CD4-positive, alpha-beta T cell treated with Interleukin-6 for 4 hours (primary cell): ENCODE measurements at places on chromosomes 7 and 10.

- DNase-seq = no peak
Measured at GRCh38 chr7:9978106-9979064, 995.3 kb upstream of the PHF14 start.

DNA sequence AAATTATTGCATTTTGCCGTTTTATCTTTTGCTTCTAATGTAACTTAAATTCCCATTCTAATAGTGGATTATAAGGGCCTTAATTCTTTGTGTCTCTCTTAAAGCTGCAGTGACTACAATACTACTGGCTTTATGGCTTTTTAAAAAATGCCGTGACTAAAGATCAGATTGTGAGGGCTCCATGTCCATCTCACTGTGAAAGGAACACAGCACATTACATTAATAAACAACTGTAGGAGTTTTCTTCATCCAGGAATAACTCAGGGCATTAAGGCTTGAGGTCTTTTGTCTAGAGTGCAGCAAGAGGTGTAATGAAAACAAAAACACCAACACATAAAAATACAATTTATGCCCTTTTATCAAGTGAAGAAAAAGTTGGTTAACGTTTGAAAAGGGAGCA, 205.3 kb downstream of the SKAP2 start:
- DNase-seq = no peak

GRCh38 chr7:137772316-137772715, 74.5 kb downstream of the DGKI start:
- DNase-seq = no peak

- no peak for DNase-seq
Measured at GRCh38 chr7:84040355-84040754, 154.2 kb downstream of the SEMA3A start.

GRCh38 chr10:35895331-35895730, 253.2 kb upstream of the FZD8 start:
- no peak for DNase-seq

DNA sequence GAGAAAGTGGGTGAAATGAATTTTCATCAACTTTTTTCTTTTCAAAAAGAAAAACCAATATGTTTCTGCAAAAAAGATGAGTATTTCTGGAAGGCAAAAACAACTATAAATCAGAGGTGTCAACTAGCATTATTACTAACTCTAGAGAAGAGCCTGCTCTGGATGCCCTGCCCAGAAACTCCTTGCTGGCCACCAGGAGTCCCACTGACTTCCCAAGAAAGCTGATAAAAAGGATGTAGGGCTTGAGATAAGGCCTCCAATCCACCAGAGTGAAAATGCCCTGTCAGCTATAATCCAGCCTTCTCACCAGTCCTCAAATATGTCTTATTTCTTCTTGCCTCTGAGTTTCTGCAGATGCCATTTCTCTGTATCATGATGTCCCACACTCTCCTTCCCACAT, 16.7 kb upstream of the FZD1 start:
- DNase-seq = no peak

DNA sequence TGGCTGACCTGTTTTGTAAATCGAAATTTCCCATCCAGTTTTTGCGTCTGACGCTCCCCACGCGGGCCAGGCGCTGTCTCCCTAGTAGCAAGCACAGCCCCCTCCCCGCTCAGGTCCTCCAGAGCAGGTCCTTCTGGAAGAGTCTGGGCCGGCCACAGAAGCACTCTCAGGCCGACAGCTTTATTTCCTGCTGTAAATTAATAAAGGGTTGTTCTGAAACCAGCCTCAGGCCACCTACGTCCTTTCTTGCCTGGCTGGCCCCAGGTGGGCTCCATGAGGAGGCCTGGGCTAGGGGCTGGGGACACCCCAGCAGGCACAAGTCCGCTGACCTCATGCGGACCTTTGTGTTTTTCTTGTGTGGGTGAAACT, 35.2 kb downstream of the CAMK2B start:
- no peak for DNase-seq

- no peak for DNase-seq
Measured at GRCh38 chr10:1256432-1256725, 200.2 kb downstream of the WDR37 start.

DNA sequence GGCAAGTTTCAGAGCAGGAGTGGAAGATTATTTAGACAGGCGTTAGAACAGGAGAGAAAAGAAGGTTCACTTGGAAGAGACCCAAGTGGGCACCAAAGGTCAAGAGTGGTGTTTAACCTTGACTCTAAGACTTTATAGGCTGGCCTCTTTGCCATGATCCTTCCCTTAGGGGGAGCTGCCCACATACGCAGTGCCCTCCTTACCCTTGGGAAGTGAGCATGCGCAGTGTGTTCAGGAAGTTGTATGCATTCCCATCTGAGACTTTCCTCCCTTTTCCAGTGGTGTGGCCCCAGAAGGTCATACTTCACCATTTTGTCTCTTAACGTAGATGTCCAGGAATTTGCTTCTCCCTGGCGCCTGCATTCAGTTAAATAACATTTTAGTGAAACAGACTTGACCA, 95.8 kb downstream of the CXCL12 start:
- no peak for DNase-seq

DNA sequence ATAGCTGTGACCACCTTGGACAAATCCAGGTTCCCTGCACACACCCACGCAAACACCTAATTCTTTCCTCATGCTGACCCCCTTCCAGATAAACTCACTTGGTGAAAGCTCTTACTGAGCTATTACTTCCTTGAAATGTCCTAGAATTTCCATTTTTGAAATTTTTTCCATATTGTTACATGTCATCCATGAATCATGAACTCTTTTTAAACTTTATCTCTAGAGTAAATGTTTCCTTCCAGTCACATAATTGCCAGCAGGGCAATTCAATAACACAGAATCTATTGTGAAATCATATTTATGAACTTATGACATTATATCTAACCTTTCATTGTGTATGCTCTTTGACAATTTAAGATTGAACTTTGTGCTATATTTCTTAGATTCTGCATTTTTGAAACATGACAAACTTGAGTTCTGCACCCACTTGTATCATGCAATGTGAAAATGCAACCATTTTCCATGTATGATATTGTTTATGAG, 26.8 kb upstream of the FGL2 start:
- no peak for DNase-seq

DNA sequence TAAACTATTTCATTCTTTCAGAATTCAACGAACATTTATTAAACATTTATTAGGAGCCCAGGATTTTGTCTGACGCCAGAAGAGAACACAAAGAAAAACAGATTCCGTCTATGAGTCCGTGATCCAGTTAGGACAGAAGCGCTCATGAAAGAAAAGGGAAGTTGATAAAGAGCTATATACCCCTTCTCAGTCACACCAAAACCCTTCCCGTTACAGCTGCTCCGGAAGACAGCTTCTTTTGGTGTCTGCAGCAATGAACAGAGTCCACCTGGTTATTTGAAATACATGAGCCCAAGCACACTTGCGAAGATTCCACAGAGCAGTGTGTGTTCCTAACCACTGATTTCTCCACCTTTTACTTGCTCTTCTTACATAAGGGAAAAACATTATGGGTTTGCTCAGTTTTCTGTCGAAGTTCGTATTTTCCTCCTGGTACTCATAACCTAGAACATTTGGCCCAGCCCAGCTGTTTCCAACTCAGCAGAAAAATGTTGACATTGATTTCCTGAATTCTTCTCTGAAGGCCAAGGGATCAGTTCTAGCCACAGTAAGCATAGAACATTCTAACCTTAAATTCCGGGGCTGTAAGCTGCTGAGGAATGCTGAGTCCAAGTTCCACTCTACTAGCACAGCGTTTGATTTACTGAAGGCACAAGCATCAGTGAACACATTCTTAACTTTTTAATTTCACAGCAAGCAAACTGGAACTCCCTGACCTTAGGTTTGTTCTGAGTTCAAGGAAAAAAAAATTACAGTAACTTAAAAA, 206.5 kb downstream of the SORCS1 start:
- no peak for DNase-seq

- no peak for DNase-seq
Measured at GRCh38 chr10:69715156-69715898, 85.3 kb downstream of the FAM241B start.

GRCh38 chr10:52649511-52649910, 123.1 kb downstream of the MBL2 start:
- DNase-seq = no peak

- no peak for DNase-seq
Measured at GRCh38 chr10:97664282-97664850, 22.7 kb downstream of the AVPI1 start.

DNA sequence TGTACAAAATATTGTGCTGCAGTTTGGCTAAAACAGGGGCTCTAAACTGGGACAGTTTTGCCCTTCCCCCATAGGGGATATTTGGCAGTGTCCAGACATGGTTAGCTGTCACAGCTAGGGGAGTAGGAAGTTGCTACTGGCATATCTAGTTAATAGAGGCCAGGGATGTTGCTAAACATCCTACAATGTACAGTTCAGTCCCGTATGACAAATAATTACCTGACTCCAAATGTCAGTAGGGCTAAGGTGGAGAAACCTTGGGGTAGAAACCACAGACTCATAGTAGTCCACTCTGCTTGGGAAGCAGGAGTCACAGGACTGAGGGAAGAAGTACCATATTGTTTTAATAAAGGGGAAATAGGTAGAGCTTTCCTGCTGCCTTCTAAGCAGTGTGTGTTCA, 39.8 kb downstream of the WBP1L start:
- no peak for DNase-seq

GRCh38 chr7:20236790-20237189, 19.6 kb upstream of the MACC1 start:
- no peak for DNase-seq

GRCh38 chr7:30028749-30029635, 780 bp downstream of the PLEKHA8 start:
- DNase-seq = peak; percentile 33

GRCh38 chr7:125814100-125814499, 884.5 kb upstream of the POT1 start:
- no peak for DNase-seq

GRCh38 chr7:70781922-70782311, 350.0 kb upstream of the GALNT17 start:
- no peak for DNase-seq

GRCh38 chr10:43393606-43394360, 15.2 kb downstream of the HNRNPF start:
- no peak for DNase-seq

- no peak for DNase-seq
Measured at GRCh38 chr7:32299133-32299702, 191.0 kb downstream of the LSM5 start.

DNA sequence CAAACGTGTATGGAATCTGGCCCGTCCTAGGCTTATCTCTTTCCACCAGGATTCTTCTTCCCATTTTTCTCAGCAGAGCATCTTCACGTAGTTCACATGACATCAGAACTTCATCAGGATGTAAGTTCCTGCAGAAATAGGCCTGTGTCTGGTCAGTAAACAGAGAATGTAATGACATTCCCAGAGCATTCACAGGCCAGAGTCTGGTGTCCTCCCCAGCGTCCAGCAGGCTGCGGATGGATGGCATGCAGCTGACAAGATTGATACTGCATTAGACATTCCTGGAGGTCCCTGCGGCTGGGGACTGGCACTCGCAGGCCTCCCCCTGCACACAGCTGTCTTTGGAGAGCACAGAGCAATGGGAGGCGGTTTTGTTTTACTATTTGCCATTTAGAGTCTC, 28.7 kb downstream of the MGMT start:
- no peak for DNase-seq

- no peak for DNase-seq
Measured at GRCh38 chr10:36538953-36539586, 586.3 kb upstream of the ANKRD30A start.

- no peak for DNase-seq
Measured at GRCh38 chr10:31687663-31688482, 240.8 kb downstream of the ARHGAP12 start.

DNA sequence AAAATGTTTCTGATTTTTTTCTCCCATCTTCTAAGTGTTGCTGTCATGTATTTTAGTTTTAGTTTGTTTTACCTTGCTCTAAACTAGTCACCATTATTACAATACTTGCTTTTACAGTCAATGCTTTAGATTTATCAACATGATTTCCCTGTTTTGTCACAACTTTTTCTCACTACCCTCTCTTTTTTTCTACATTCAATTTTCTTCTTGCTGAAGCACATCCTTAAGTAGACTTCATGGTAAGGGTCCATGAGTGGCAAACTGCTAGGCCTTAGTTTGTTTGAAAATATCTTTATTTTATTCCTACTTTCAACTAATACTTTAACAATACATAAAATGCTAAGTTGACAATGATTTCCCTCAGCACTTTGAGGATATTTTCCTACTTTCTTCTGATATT, 173.5 kb downstream of the DNAJC1 start:
- no peak for DNase-seq

GRCh38 chr7:22827563-22827962, 4.9 kb upstream of the TOMM7 start:
- no peak for DNase-seq

DNA sequence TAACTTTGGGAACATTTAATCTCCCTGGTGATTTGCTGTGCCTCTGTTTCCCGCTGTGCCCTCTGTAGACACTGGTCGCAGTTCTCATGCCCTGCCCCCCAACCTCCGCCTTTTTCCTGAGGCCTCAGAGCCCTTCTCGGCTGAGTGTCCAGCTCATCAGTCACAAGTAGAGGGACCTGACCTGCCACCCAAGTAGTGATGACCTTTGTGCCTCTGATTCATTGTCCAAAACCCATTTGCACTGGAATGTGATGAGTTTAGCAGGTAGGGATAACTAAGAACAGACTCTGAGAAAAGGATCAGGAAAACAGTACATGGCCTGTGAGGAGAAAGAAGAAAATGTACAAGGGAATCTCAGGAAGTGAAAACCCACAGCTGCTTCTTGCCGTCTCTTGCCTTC, 58.8 kb downstream of the LANCL2 start:
- DNase-seq = no peak

DNA sequence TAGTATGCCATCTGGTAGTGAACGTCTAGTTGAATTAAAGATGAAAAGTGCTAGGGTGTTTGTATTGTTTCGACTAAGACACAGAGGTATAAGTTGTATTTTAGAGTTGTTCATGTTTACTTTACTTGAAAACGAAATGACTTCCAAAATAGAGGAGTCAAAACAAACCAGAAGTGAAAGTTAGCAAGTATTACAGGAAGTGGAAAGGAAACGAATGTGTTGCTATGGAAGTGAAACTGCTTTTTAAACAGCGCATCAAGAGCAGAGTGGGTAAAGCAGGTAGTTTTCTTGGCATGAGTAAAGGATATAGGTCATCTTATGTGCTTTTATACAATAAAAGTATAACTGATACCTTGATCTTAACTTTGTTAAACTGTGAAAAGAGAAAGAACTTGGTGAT, 20.0 kb upstream of the GALNTL5 start:
- DNase-seq = peak; percentile 5

- no peak for DNase-seq
Measured at GRCh38 chr7:85896531-85896930, 709.7 kb upstream of the SEMA3D start.

DNA sequence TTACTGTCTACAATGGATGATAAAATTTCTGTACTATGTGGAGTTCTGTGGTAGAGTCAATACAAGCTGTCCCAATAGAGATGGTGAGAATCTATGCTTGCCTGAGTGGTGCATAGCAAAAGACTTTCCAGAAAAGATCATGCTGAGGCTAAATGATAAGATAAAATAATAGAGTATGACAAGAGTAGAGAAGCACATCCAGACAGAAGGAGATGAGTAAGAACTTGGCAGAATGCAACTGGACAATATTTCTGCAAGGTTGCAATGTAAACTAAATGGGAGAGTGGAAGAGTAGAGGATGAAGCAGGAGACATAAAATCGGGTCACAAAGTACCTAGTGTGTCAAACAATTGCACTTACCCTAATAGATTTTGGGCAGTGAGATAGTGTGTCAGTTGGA, 347.6 kb downstream of the MDFIC start:
- no peak for DNase-seq

GRCh38 chr7:146366938-146367337, 250.3 kb downstream of the CNTNAP2 start:
- DNase-seq = no peak

- DNase-seq = no peak
Measured at GRCh38 chr7:106462365-106462859, 177.6 kb upstream of the NAMPT start.
